ENCODE measurements at places on chromosomes 3 and 15. TPM values are rescaled to one million over a fixed set of nuclear protein-coding genes. Genes with fewer than 3 reads are reported as not detected.

DNA sequence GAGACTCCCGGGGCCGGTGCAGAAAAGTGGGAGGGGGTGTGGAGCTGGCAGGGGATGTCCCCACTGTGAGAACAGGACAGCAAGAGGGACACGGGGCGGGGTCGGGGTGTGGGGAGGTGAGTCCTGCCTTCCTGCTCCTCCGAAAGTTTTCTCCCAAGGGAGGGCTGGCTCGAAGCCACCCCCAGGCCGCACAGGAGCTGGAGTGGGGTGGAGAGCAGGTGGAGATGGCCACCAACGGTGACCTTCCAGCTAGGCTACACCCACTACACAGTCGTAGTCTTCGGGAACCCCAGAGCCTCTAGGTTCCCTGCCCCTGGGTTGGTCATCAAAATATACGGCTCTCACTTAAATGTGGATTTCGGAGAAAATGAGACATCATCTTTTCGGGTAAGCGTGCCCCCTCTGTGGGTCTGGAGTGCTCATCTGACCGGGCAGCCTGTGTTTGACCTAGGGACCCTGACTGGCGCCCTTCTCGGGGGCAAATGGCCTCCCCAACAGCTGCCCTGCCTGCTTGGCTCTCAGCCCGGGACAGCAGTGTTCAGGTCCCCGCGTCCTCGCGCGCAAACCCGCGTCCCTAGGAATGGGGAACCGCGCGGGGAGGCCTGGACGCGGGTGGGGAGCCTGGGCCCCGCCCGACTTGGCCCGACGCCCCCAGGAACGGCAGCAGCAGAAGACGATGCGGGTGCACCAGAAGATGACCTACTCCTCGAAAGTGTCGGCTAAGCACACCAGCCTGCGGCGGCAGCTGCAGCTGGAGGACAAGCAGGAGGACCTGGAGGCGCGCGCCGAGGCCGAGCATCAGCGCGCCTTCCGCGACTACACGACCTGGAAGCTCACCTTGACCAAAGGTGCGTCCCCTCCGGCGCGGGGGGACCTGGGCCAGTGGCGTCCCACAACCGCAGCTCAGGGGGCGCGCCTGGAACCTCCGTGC is 21.2 kb downstream of the CFAP100 start:
- no peak overlapping the region for H3K27ac ChIP-seq
- no peak overlapping the region for H3K4me3 ChIP-seq
- no peak for DNase-seq
- no peaks in the 10 kb centered on the region for H3K27me3 ChIP-seq

DNA sequence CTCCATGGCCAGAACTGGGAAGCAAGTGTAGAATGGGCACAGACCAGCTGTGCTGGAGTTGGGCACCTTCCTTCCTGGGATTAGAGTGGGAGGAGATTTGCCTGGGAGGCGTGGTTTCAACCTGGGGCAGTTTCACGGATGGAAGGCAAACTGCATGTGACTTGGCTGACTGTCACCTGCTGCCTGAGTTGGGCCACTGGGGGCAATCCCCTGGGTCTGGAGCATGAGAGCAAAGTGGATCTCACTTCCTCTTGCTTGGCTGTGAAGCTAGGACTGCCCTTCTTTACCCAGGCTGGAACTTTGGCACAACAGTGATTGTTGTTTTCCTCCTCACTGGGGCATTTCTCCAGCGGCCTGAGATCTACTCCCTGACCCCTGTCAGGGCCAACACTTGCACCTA is 1247.0 kb upstream of the EPHA6 start:
- H3K27me3 ChIP-seq: no peaks in the 10 kb centered on the region
- no peak for DNase-seq
- no peaks in the 10 kb centered on the region for H3K4me1 ChIP-seq
- no peaks in the 10 kb centered on the region for H3K36me3 ChIP-seq
- H3K4me3 ChIP-seq: no peak overlapping the region

DNA sequence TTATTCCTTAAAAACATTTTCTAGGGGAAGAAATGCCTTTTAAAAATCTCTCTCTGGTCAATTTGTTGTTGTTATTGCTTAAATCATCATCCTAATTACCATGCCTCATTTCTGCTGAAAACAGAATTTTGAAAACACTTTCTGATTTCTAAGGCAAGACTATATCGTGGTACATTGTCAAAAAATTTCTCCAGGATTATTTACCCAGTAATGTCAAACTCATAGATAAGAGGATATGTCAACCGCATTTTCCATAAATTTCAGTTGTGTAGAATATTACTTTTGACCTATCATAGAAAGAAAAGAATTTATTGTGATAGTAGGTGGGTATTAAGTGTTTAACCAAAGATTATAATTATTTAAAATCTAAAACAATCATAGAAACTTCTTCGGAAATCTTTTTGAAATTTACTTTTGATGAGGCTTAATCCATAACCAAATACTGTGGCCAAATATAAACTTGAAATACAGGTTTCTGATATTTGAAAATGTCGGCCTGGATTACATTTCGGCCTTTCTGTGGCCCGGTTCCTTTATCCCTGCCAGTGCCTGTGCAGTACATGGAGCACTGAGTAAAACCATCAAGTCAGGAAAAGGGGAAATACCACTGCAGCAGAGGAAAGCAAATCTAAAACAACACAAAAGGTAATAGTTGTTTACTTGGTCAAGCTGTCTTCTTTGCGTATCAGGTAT is 173.4 kb downstream of the MYRIP start:
- peak; percentile 17 for DNase-seq
- no peaks in the 10 kb centered on the region for H3K27me3 ChIP-seq
- H3K27ac ChIP-seq: no peak overlapping the region

DNA sequence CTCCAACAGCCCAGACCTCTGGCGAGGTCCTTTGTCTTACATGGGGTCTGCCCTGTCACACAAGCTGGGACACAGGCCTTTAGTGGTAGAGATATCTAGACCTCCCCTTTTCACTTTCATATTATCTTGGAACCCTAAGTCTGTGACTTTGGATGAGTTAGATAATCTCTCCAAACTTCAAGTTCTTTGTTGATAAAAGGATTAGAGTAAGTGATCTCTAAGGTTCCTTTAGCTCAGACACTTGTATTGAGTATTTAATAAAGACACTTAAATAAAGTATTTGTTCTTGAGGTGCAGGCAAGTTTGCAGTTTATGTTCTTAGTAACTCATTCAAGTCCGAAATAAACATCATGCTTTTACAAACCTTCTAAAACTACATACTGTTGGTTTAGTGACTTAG is 459.6 kb downstream of the SHQ1 start:
- no peaks in the 10 kb centered on the region for H3K4me1 ChIP-seq
- DNase-seq: no peak
- no peaks in the 10 kb centered on the region for H3K27me3 ChIP-seq
- no peak overlapping the region for H3K27ac ChIP-seq
- H3K36me3 ChIP-seq: no peaks in the 10 kb centered on the region

- DNase-seq: no peak
- no peaks in the 10 kb centered on the region for H3K27me3 ChIP-seq
Measured at GRCh38 chr3:136664771-136665170, 87.4 kb downstream of the STAG1 start.

DNA sequence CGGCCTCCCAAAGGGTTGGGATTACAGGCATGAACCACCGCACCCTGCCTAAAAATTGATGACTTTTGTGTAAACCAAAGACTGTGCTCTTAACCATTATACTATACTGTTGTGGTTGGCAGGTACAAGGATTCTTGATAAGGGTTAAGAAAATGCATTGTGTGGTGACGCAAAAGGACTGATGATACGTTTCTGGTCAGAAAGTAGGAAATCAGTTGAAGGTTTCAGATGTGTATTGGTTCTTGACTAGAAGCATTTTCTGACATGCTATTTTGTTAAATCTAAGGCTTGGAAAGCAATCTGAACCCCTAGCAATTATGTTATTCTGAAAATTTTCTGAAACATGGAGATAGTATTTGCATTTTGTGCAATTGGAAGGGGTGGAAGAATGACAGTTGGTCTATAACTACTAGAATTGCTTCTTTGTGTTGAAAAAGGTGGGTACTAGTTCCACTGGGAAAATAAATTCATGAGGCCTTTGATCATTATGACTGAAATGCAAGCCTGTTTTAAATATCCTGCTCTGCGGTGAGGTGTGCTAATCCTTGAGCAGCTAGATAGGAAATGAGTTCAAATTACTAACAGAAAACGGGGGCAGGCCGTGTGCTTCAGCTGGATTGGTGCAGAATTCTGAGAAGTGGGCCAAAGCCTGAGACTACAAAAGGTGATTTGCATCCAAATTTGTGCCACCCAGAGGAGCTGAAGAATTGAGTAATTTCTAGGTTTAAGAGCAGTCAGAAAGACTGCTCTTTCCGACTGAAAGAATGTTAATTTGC is 66.0 kb upstream of the LRRFIP2 start:
- no peaks in the 10 kb centered on the region for H3K27me3 ChIP-seq
- peak; percentile 78 for DNase-seq
- H3K36me3 ChIP-seq: no peaks in the 10 kb centered on the region
- H3K4me1 ChIP-seq: peaks cover 42% of the 10 kb centered on the region

DNA sequence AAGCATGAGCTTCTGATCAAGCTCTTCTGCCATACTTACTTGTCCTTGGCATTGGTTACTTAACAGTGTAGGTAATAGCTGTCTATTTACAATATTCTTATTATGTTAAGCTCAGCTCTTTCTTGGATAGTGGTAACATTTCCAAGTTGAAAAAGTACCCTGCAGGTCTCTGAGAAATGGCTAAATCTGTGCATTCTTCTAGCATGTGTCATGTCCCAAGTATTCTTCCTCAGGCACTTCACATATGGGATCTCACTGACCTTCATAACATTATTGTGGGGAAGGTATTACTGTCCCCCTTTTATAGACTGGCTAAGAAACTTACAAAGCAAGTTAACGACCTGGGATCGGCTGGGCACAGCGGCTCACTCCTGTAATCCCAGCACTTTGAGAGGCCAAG is 236.1 kb downstream of the RORA start:
- no peak for DNase-seq
- H3K4me1 ChIP-seq: no peaks in the 10 kb centered on the region
- no peaks in the 10 kb centered on the region for H3K27me3 ChIP-seq
- H3K4me3 ChIP-seq: no peak overlapping the region
- no peaks in the 10 kb centered on the region for H3K36me3 ChIP-seq
- no peak overlapping the region for H3K27ac ChIP-seq

DNA sequence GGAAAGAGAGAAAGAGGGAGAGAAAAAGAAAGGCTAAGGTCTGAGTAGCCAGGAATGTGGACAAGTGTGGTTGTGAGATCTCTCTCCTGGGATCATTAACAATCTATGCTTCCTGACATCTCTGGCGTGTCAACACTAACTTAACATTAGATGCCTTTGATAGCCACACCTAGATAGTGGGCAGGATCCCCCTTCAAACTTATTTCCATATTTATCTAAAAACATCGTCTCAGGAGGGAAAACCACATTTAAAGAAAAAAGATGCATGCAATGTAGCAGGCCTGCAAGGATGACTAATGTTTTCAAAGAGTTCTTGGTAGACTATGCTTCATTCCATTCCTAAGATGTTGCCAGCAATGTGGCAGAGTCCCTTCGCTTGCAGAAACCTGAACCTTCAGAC is 80.9 kb downstream of the MLH1 start:
- peaks cover 6% of the 10 kb centered on the region for H3K36me3 ChIP-seq
- H3K27me3 ChIP-seq: no peaks in the 10 kb centered on the region
- H3K4me1 ChIP-seq: peaks cover 4% of the 10 kb centered on the region
- H3K27ac ChIP-seq: no peak overlapping the region
- no peak for DNase-seq

The GP9 gene
- total RNA-seq: not detected

The LOXL1 gene
- total RNA-seq: not detected
